ENCODE measurements at places on chromosomes 3 and 15.

GRCh38 chr15:100115066-100115710 lies 226.6 kb downstream of the ADAMTS17 start:
- DNase-seq = no peak

- no peak for DNase-seq
Measured at GRCh38 chr15:52101542-52102323, 10.8 kb downstream of the BCL2L10 start.

- DNase-seq = no peak
Measured at GRCh38 chr3:85228966-85229365, 270.2 kb downstream of the CADM2 start.

GRCh38 chr3:194285850-194286197 lies 65.3 kb downstream of the CPN2 start:
- no peak for DNase-seq

DNA sequence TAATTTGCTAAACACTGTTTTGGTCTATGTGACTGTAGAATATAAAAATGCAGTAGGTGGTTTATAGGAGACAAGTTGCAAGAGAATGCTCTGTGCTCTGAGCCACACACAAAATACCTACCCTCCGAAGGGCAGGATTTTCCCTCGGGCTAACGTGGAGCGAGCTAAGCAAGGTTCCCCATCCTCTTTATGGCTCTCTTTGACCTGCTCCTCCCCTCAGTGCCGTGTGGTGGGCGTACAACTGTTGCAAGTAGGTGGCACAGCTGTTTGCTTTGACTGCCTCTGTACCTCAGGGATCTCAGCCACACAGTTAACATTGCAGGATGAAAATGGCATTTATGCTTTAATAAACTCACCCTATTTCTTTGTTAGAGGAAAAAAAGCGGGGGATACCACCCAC lies 339.1 kb downstream of the SATB1 start:
- DNase-seq = no peak

DNA sequence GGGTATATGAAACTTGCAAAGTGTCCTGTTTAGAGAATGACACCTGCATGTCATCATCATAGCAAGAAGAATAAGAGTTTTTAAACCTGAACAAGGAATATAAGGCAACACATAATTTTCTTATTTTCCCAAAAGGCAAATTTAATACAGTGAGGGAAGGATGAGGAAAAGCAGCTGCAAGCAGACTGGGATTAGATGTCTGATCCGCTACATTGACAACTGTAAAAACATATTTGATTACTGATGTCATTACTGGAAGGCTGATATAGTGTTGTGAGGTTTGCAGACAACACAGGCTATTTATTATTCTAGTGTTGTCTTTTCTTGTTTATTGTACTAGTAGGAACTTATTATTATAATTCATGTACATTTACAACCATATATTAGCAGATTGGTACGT lies 528.7 kb downstream of the ZIC1 start:
- no peak for DNase-seq

GRCh38 chr15:83977992-83978391 lies 257.6 kb upstream of the GOLGA6L4 start:
- DNase-seq = no peak

- DNase-seq = no peak
Measured at GRCh38 chr3:86967062-86967461, 23.9 kb downstream of the VGLL3 start.

- no peak for DNase-seq
Measured at GRCh38 chr3:127406309-127407025, 118.6 kb upstream of the PRR20G start.

DNA sequence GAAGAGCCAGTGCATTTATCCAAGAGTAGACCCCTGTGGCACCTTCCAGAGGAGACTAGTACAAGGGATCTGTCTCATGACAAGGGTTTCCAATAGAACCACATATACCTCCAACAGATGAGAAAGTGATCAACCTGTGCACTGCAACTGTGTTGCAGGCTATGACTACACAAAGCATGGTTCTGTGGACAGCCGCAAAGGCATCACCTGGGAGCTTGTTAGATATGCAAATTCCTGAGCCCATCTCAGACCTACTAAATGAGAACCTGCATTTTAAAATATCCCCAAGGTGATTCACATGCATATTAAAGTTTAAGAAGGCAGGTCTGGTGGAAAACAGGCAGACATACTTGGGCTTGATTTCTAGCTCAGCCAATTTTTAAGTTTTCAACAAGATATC lies 368.7 kb downstream of the FOXP1 start:
- DNase-seq = no peak

DNA sequence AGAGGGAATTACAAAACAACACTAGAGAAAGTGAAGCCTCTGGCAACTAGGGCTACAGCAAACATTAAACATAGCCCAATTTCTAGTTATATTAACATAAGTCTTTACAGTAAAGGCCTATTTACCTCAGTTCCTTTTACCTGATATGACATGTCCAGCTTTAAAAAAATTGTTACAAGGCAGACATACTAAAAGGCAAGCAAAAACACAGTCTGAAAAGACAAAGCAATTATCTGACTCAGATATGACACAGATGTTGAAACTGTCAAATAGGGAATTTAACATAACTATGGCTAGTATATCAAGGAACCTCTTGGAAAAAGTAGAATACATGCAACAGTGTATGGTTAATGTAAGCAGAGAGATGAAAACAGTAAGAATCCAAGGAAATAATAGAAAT lies 238.6 kb downstream of the RAP2B start:
- DNase-seq = no peak

DNA sequence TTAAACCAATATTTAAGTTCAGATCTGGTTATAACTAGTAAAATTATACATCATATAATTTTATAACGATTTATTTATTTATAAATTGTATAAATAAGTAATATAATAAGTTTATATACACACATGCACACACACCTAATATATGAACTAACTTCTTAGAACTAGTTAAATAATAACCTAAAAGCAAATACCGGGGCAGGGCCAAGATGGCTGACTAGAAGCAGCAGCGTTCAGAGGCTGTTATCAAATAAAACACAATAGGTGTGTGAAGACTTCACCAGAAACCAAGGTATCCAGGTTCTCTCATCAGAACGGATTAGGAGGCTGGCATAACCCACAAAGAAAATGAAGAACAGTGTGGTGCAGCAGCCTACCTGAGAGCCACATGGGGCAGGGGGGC lies 653.6 kb upstream of the CBLB start:
- DNase-seq = no peak

DNA sequence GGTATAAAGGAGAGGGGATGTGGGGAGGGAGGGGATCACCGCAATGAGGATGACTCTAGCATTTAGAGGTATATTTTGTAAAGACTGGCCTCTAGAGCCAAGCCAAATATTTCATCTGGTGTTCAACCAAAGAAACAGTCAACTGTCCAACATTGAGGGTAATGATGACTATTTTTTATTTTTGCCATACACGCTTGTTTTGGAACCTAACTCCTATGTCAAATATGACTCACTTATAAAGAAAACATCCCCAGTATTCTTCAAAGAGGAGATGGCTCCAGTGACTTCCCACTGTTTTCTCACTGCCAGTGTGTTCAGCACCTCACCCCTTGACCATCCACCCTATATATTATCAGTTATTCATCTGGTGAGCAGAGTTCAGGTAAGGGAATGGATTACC lies 77.3 kb downstream of the WNT5A start:
- no peak for DNase-seq

DNA sequence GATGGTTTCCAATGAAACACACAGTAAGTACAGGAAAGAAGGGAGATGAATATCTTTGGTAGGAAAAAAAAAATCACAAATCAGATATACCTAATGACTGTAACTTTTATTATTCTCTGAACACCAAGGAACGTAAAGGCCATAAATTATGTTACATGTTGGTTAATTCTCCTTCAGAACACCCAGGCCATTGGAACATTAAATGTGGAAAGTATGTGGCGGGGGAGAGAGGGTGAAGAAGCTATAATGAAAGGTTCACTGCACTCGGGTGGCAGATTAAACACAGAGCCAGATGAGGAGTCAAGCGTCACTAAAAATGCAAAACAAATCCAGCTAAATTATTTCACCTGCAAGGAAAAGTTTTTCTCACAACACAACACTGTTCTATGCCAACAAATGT lies 193.8 kb downstream of the FHIT start:
- DNase-seq = no peak

GRCh38 chr3:132445817-132446216 lies 28.5 kb downstream of the DNAJC13 start:
- peak; percentile 30 for DNase-seq

GRCh38 chr3:64650715-64651114 lies 37.1 kb downstream of the ADAMTS9 start:
- no peak for DNase-seq

DNA sequence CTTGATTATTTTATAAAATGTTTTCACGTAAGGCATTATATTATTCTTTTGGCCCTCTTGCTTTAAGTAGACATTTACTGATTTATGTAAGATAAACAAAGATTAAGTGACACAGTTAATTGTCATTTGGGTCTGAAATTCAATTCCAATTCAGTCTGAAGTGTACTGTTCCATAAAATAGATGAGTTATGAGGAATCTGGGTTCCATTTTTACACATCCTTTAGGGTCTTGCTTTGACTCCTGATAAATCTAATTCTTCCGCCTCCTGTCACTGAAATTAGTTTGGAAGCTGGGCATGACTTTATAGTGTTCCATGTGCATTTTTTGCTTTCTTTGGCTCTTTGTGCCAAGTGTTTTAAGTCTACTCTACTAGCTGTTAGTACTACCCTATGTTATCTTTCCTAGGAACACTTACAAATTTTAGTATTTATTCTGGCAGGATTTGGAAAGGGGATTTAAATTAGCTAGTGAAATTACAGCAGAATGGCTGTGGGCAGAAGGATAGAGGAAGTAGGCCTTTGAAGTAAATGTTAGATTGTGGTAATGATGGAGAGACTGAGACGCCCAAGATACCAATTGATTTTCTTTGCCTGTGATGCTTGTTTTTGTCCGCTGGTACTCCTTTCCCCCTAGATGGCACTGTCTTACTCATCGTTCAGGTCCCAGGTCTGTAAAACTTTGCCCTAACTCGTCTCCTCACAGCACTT lies 14.3 kb downstream of the ARL8B start:
- no peak for DNase-seq

- DNase-seq = no peak
Measured at GRCh38 chr3:103513003-103513402, 1078.2 kb downstream of the ZPLD1 start.

GRCh38 chr3:176058856-176059255 lies 1138.4 kb downstream of the TBL1XR1 start:
- DNase-seq = no peak

DNA sequence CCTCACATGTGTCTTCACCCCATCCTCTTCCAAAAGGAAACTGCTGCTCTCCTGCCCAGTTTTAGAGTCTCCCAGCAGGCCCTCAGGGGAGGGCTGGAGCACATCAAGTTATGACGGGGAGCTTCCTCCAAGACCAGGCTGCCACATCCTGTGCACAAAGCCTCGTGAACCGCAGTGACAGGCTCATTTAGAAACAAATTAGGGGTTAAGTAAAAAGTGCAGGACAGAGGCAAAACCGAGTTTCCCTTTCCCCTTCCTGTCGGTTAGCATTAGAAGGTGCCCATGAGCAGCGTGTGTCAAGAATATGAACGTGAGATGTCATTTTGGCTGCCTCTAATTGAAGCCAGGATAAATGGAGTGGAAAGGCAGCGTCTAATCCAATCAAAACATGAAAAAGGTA lies 199.7 kb downstream of the ARRDC4 start:
- DNase-seq = no peak
